ENCODE measurements at places on chromosomes 7 and 10. TPM values are rescaled to one million over a fixed set of nuclear protein-coding genes. Genes with fewer than 3 reads are reported as not detected.

DNA sequence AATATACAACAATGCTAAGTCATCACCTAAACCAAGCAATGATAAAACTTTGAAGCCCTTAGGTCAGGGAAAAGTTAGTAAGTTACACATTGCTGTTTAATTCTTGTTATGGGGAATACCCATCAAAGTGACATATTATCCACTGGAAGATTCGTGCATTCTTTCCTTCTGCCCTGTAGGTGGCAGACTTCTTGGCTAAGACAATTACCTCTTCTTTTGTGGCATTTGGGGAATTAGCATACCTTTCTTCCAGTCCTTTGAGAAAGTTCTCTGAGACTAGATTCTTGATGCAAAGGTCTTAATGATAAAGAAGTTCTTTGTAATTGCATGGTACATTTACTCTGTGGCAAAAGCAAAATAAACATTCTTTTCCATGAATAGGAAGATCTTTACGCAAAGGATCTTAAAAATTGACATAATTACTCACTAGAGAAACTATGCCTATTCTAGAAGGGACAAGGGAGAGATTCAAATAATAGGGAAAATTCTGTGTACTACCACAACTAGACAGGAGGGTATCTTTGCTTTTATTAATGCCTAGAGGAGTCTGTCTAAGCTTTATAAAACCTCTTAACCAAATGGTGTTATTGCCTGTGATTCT is 395.9 kb downstream of the GRM8 start:
- DNase-seq, result no peak

The HIP1 gene
- total RNA-seq, result 9.5 TPM

The AQP1 gene
- 12.4 TPM for total RNA-seq

DNA sequence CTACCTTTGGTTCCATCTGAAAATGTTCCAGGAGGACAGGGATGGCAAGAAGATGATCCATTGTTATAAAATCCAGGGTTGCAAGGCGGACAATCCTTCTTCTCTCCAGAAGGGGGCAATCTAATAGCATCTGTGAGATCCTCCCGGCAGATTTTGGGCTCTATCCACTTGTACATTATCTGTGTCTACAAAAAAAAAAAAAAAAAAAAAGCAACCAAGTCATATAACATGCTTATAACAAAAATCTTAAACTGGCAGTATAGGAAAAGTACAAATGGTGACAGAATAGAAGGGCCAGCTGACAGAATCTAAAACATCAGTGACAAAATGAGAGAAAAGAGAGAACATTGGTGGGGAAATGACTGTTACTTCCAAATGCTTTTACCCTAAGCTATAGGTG is 132.7 kb downstream of the ELAPOR2 start:
- DNase-seq, result no peak

DNA sequence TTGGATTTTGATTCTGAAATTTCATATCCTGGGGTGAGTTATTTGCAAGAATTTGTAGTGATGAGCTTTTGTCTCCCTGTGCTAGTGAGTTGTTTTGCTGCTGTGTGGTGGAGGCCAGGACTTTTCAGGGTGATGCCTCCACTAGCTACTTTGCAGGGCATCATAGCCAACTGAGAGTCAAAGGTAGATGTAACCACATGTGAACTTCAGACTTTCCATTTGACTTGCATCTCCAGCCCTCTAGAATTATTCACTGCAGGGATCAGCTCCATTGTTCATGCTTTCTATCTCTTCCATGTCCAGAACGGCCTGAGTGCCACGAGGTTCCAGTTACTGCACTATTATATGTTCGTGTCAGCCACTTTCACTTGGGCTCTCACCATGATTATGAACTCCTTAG is 534.3 kb downstream of the GRM8 start:
- DNase-seq, result no peak

DNA sequence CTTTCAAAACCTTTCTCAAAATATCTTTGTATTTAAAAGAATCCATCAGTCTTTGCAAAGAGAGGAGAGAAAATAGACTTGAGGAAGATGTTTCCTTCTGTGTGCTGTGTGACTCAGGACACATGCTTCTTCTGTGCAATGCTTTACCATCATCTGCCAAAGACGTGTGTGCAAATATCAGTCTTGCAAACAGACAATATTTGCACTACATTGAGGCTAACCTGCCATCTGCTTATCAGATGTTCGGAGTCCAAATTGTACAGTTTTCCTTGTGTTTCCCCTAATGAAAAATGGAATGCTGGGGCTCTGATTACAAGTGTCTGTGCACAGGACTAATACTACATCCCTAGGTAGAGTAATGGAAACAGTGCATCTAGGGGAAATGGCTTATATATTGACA is 353.1 kb upstream of the LRRTM3 start:
- DNase-seq, result no peak
